ENCODE measurements at places on chromosomes 6 and 20. TPM values are rescaled to one million over a fixed set of nuclear protein-coding genes. Genes with fewer than 3 reads are reported as not detected.

RHAG gene
- not detected for total RNA-seq

MAS1L gene
- not detected for total RNA-seq

DNA sequence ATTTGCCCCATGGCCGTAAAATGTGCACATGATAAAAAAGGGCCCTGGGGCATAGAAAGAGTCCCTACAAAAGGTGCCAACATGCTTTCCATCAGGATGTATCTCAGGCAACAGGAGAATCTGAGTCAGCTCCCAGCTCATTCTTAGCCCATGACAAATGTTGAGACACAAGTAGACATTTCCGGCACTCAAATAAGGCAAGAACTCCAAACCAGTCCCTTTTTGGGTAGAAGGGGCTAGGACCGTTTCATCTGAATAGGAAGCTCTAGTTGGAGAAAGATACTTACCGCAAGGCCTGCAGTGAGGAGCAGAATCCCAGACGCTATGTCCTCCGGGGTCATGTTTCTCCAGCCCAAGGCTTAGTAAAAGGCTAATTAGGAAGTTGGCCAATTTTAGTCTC lies 261.0 kb upstream of the RIN2 start:
- peak; percentile 42 for DNase-seq

DSP gene
- 5.5 TPM for total RNA-seq

NKX2-4 gene
- not detected for total RNA-seq

C6orf58 gene
- total RNA-seq = not detected

GRCh38 chr6:53828966-53829697 lies 34.3 kb downstream of the LRRC1 start:
- no peak for DNase-seq

SRMS gene
- total RNA-seq = not detected

DNA sequence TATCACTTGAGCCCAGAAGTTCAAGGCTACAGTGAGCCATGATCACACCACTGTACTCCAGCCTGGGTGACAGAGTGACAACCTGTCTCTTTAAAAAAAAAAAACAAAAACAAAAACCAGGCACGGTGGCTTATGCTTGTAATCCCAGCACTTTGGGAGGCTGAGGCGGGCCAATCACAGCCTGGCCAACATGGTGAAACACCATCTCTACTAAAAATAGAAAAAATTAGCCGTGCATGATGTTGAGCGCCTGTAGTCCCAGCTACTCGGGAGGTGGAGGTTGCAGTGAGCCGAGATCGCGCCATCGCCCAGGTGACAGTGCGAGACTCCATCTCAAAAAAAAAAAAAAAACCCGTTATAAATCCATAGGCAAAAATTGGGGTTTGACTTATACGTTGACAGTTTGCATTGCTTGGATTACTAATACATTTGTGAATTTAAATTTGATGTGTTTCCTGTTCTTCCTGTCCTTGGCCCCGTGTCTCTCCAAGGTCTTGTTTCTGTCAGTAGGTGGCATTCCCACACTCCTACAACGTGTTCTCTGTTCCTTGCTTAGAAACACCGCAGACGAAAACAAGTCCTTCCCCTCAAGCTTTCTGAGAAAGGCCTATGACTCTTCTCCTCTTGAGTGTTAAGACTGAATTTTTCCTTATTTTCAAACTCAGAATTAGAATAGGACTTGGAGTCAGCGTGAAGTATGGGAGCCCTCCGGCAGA lies 147.0 kb downstream of the DTNBP1 start:
- DNase-seq = no peak

ADGB gene
- total RNA-seq = not detected

Data from LHCN-M2 (cell line).